H54 (cell line): ENCODE measurements at places on chromosomes 7 and 10.

- no peak for DNase-seq
Observed at GRCh38 chr7:24383055-24383454, 99.1 kb downstream of the NPY start.

DNA sequence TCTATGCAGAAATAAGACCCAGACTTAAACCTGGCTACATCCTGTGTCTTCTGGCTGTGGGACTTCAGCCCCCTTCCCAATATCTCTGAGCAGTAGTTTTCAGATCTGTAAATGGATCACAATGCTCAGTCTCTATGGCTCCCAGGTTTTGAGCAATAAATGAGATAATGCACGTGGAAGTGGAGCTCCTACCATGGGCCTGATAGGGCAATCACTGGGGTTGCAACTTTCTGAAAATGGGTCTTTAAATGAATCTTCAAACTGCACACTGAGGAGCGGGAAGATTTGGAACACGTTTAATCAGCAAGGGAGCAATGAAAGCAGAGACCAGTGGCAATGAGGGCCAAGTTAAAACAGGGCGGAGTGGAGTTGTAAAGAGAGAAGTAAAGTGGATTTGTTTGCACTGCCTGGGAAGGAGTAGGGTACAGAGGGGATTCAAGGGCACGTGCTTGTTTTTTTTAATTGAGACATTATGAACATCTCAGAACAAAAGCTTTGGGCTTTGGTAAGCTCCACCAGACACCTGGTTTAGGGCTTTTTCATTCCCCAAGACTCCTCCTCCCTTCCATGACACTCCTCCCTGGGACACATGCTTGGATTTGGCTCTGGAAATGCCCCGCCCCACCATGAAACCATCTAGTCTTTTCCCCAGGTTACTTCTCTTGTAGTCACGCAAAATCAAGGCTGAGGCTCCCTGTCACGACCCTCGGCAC lies 42.7 kb downstream of the PAPSS2 start:
- DNase-seq = no peak

- DNase-seq = no peak
Observed at GRCh38 chr7:130294314-130294713, 1.4 kb downstream of the CPA4 start.

DNA sequence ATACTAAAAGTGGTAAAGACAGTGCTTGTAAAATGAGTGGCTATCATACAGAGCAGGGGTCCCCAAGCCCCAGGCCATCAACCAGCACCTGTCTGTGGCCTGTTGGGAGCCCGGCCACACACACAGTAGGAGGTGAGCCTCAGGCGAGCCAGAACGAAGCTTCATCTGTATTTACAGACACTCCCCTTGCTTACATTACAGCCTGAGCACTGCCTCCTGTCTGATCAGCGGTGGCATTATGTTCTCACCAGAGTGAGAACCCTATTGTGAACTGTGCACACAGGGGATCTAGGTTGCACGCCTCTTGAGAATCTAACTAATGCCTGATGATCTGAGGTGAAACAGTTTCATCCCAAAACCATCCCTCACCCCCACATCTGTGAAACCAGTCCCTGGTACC lies 58.7 kb downstream of the ITGA8 start:
- no peak for DNase-seq

DNA sequence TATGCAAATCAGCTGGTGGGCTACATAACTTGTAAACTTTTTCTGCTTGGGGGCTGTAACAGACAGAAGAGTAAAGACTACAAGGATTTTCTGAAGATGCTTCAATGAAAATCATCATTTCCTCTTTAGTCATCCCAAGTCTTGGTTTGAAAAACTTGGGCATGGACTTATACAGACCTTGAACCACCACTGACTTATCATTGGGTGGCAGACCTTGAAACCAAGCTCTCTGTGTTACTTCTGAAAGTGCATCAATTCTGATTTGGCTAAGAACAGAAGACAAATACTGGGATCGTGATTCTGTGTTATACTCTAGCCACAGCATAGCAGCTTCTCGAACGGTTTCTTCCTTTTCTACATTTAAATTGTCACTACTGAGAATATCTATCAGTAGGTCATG lies 21.3 kb downstream of the KBTBD2 start:
- DNase-seq = no peak

GRCh38 chr10:115355162-115355760 lies 262.1 kb downstream of the ATRNL1 start:
- peak; percentile 2 for DNase-seq
